T-helper 17 cell (primary cell): ENCODE measurements at places on chromosomes 2 and 18.

GRCh38 chr2:70931376-70932000, 4.2 kb upstream of the ATP6V1B1 start:
- no peak for DNase-seq

GRCh38 chr2:76569819-76570218, 859.1 kb upstream of the GCFC2 start:
- DNase-seq: no peak

- no peak for DNase-seq
These were observed 125.3 kb downstream of the SH3RF3 start for GRCh38 chr2:109254174-109254904.

GRCh38 chr2:133425612-133426011, 142.7 kb downstream of the NCKAP5 start:
- DNase-seq: no peak

DNA sequence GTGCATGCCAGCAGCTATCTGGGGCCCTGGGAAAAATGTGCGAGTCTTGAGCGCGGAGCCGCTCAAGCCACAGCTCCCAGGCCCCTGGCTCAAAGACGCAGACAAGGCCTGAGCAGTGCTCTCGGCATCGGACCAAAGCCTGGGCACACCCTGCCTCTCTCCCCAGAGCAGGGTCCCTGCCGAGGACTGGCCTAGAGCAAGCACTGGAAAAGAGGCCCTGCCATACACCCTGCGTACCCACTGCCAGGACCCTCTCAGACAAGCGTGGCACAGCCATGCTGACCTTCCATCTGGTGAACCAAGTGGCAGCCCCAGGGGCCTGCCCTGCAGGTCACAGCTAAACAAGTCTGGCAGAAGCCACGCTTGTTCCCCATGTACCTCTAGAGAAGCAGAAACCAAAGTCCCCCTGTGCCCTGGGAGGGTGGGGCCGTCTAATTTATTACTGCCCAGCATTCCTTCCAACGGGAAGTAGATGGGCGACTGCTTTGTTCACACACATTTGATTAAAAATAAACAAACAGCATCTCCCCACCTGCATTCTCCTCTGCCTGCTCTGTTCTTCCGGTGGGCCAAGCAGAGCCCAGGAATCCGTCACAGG, 14.0 kb downstream of the STK25 start:
- no peak for DNase-seq

- DNase-seq: no peak
These were observed 61.0 kb upstream of the DTNA start for GRCh38 chr18:34649080-34649479.

DNA sequence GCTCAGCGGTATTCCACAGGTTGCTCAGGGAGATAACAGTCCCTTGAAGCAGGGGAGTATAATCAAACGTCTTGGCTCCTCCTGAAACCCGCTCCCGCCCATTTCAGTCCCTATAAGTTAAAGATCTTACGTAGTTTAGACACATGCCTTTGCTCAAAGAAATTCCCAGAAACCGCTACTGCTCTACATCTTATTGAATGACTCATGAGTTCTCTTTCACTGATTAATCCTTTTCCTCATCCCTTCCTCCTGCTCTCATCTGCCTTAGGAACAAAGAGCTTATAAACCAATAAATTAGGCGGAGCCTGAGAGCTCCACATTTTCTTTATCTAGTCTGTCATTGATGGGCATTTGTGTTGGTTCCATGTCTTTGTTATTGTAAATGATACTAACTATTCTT, 4.2 kb upstream of the SERPINB4 start:
- DNase-seq: no peak

- DNase-seq: no peak
These were observed 180.0 kb upstream of the MMADHC start for GRCh38 chr2:149767516-149767974.

DNA sequence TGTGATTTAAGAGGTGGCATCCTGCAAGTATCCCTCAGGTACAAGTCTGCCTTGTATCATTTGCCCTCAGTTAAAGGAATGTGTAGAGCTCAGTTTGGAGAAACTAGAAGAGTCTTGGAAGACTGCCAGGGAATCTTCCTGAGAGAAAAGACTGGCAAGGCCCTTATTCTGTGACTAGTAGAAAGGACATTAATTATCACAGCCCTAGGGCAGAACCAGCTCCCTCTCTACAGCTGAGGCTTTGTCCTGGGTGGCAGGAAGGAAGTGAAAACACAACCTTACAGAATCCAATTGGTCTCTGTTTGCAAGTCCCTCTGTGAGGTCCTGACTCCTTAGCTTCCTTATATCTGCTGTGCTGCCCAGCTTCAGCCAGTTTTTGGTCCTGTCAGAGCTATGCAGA, 385.9 kb upstream of the CYRIA start:
- no peak for DNase-seq

GRCh38 chr2:240300840-240301239, 134.6 kb upstream of the GPC1 start:
- no peak for DNase-seq

DNA sequence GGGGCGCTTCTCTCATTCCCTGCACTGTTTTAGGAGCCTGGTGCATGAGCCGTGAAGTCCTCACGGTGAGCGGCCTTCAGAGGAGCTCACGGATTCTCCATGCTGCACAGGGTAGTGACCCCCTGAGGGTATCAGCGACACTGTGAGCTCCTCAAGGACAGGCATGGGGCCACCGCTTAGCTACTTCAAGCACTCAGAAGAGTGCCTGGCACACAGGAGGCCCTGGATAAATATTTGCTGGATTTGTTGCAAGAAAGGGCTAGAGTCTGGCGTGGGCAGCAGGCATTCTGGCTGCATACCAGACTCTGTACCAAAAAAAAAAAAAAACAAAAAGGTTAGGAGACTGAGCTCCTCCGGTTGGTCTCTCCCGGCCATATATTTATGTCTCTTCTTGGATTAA, 5.7 kb upstream of the MBP start:
- no peak for DNase-seq

DNA sequence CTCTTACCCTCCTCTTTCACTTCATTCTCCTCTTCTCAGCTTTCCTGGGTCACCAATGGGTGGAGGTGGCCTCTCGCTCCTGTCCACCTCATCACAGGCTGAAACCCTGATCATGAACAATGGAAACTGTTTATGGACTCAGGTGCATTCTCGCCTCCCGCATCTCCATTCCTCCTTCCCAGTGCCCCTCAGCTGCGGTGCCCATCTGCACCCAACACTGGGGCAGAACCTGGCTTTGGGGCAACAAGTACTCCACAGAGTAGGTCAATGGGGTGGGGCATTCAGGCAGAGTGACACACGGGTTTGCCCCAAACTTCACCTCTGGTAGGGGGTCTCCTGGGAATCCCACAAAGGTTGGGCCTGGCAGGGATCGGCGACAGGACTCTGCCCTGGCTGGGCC, 199.5 kb downstream of the RTP5 start:
- DNase-seq: no peak

DNA sequence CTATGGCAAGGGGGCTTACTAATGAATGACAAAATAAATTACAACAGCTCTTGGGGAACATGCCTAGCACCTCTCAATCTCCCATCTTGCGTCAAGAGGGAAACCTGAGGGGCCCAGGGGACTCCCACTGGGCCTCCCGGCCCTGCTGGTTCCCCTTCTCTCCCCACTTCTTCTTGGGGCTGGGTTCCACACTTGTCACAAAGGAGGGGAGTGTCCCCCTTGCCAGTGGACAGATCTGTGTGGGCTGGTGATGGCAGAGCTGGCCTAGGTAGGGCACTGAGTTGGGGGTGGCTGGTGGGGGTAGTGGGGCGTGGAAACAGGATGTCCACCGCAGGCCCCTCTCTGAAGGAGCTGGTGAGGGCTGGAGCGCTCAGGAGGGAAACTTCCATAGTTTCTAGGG, 184.0 kb upstream of the HAAO start:
- DNase-seq: no peak

DNA sequence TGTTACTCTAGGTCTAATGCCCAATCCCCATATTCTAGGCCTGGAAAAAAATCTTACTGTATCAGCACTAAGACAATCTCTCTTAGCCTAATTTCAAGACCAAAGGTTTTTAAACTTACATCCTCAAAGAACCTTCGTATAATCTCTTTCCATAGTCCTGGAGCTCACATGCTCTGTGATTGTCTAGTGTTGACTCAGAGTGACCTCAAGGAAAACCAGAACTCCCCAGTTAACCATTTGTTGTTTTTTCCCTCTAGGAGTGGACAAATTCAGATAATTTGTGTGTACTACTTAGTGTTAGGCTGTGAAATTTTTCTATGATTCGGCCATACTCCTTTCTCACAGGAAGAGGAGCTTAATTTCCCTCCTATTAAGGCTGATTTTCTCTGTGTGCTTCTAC, 536.1 kb downstream of the SLC4A3 start:
- no peak for DNase-seq

GRCh38 chr2:128714285-128714684, 395.6 kb upstream of the HS6ST1 start:
- no peak for DNase-seq

DNA sequence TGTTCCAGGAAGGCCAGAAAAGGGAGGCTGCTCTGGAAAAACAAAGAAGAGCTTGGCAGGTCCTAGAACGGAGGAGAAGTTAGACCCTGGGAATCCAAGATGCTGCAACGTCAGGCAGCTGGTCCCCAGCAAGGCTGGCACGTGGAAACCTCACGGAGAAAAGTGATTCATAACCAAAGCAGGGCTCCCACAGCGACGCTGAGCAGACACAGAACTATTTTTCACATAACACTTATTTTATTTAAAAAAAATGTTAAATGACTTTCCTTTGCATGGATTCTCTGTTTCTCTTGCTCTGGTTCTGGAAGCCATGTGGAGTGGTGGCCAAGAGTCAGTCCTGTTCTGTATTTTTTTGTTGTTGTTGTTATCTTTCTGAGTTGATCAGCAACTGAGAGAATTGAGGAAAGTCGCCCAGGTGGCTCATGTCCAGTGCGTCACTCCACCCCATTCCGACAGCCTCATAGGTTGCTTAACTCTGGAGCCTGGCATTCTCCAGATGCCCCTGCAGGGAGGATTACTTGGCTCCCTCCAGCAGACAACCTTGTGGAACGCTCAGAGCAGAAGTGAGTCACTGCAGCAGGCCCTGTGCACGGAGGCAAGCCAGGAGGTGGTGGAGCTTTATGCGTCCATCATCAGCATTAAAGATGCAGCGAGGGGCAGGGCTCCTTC, 229.9 kb upstream of the HDAC4 start:
- DNase-seq: no peak

DNA sequence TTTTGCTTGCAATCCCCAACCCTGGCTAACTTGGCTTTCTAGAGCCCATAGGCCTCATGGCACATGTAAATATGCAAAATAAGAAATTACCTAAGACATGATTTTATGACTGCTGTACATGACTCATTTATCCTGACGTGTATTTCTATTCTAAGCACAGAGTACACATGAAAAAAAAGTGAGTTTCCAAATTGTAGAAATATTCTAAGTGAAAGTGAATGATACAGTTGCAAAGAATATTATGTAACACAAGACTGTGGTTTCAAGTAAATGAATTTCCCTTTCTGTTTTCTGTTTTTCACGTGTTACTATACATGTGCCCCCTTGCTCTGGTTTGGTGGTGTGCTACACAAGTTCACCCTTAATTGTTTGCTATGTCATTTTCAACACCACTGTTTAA, 162.4 kb downstream of the LRP1B start:
- no peak for DNase-seq

DNA sequence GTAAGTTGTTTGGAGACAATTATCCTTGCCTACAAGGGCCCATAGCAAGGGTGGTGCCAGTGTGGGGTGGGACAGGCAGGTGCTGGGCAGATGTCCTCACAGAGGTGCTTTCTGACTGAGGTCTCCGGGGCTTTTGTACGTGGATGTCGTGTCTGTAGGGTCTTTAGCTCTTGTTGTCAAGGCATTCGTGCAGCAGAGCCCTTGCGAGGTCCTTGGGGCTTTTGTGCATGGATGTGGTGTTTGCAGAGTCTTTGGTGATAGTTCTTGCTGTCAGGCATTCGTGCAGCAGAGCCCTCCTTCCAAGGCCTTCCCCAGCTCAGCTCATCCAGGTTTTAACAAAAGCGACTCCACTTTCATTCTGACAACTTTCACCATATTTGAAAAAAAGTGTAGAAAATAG, 116.0 kb upstream of the TMEM18 start:
- DNase-seq: no peak

- DNase-seq: no peak
These were observed 55.2 kb downstream of the SOS1 start for GRCh38 chr2:39065616-39066015.

- DNase-seq: no peak
These were observed 3.3 kb downstream of the PAX3 start for GRCh38 chr2:222295368-222296062.

DNA sequence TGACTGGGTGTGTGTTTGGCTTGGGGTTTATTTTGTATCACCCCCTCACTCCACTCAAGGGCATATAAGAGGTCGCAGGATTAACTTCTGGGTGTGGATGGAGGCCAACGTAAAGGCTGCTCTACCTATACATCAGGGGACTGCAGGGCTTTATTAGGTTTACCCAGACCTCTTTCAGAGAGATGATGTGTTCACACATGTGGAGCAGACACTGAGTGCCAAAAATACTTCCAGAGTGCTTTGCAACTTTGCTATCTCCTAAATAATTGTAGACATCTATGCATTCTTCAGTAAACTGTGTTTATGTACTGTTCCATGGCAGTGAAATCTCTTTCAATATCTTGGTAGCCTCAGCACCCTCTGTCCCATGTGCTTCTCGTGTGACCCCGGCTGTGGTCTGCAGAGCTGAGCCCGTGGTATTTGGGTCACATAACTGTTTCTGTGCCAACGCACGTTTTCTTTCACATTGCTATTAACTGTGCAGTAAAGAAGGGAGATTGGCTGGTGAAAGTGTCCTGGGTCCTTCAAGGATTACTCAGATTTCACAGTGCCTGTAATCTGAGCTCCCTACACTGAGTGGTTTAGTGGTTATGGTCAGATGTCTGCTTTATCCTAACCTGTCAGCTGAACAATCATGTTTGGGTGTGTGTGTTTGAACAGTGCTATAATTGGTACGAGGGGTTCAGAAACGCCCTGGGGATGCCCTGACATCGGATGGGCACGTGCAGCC, 208.1 kb downstream of the VAPA start:
- no peak for DNase-seq

- no peak for DNase-seq
These were observed 35.4 kb downstream of the MBP start for GRCh38 chr18:77096936-77097886.

GRCh38 chr2:41668529-41668928, 379.3 kb upstream of the PKDCC start:
- DNase-seq: no peak

GRCh38 chr2:12552092-12552491, 164.6 kb upstream of the TRIB2 start:
- no peak for DNase-seq

DNA sequence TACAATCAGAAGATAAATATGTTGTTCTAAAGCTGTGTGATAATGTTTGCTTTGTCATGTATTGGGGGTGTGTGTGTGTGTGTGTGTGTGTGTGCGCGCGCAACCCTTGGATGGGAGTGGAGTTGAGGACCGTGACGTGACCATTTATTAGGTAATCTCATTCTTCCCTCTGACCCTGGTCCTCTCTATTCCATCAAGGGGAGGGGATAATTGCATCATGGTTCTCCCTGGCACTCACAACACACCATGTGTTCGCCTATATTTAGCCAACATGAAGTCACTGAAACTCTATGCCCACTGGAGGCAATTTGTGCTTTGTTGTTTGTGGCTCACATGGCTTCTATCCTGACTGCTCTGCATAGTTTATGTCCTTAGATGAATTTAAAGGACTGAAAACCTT, 79.8 kb upstream of the LRPPRC start:
- DNase-seq: no peak

GRCh38 chr2:211035548-211036185, 479.3 kb downstream of the CPS1 start:
- DNase-seq: no peak

- no peak for DNase-seq
These were observed 118.6 kb upstream of the SERPINE2 start for GRCh38 chr2:224157655-224158054.

GRCh38 chr2:14700753-14701152, 68.2 kb downstream of the LRATD1 start:
- no peak for DNase-seq
